ENCODE measurements at places on chromosomes 6 and 20.

DNA sequence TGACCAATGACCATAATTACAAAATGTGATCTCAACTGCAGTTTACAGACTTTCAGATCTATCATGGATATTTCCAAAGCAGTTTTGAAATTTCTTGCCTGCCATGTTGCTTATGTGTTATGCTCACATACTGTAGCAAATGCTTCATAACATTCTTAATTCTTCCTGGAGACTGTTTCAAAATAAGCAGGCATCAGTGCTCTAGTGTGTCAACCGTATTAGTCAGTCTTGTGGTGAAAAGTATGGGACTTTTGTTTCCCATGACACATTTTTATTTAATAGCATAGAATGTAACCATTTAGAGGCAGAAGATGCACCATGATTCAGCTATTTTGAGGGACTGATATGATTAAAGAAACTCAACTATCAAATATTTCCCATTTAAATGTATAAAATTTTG lies 1.7 kb downstream of the POPDC3 start:
- no peak overlapping the region for H3K4me3 ChIP-seq
- DNase-seq, result no peak
- no peak overlapping the region for H3K27ac ChIP-seq

- H3K4me1 ChIP-seq, result peaks cover 7% of the 10 kb centered on the region
- H3K27ac ChIP-seq, result no peak overlapping the region
- H3K36me3 ChIP-seq, result no peaks in the 10 kb centered on the region
- no peak overlapping the region for H3K4me3 ChIP-seq
- H3K27me3 ChIP-seq, result no peaks in the 10 kb centered on the region
- DNase-seq, result no peak
Measured at GRCh38 chr6:42274898-42275297, 57.2 kb upstream of the MRPS10 start.

DNA sequence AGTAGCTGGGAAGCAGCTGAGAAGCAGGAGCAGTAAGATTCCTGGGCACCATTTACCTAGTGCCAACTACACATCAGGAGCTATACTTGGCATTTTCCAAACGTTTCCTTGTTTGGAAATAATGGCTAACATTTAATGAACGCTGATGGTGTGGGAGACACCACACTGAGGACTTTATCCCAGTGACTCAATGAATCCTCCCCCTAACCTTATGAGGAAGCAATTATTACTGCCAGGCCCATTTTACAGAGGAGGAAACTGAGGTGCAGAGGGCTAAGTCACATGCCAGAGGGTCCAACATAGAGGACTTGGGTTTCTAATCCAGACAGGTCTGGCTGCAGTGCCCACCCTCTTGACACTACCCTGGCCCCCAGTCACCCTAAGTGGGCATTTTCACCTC lies 6.1 kb downstream of the PTGIS start:
- peak overlapping the region; percentile 79 for H3K27ac ChIP-seq
- H3K4me1 ChIP-seq, result peaks cover 44% of the 10 kb centered on the region
- no peak for DNase-seq
- H3K4me3 ChIP-seq, result peak overlapping the region; percentile 12
- no peaks in the 10 kb centered on the region for H3K36me3 ChIP-seq

DNA sequence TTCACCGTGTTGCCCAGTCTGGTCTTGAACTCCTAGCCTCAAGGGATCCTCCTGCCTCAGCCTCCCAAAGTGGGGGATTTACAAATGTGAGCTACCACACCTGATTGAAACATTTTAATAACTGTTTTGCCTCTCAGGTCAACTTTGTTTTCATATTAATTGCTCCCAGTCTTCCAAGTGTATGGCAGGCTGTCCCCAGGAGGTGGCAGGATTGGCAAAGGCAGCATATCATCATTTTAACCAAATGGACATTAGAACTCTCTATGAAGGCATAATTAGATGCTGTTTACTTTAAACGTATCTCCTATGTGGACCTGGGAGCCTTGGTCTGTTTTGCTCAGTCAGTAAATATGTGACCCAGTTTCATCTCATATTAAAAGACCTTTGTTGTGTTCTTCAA lies 59.2 kb upstream of the CSE1L start:
- H3K27me3 ChIP-seq, result no peaks in the 10 kb centered on the region
- H3K4me1 ChIP-seq, result peaks cover 22% of the 10 kb centered on the region
- peak; percentile 39 for DNase-seq
- no peak overlapping the region for H3K4me3 ChIP-seq
- H3K36me3 ChIP-seq, result peaks cover 25% of the 10 kb centered on the region
- H3K27ac ChIP-seq, result no peak overlapping the region

GRCh38 chr6:93057584-93057983 lies 361.8 kb downstream of the EPHA7 start:
- no peak overlapping the region for H3K4me3 ChIP-seq
- H3K27me3 ChIP-seq, result no peaks in the 10 kb centered on the region
- no peak for DNase-seq
- H3K36me3 ChIP-seq, result no peaks in the 10 kb centered on the region
- H3K4me1 ChIP-seq, result no peaks in the 10 kb centered on the region
- no peak overlapping the region for H3K27ac ChIP-seq

GRCh38 chr6:72422171-72422570 lies 199.7 kb upstream of the KCNQ5 start:
- DNase-seq, result no peak
- H3K36me3 ChIP-seq, result no peaks in the 10 kb centered on the region
- H3K4me1 ChIP-seq, result no peaks in the 10 kb centered on the region
- no peak overlapping the region for H3K4me3 ChIP-seq
- H3K27me3 ChIP-seq, result peaks cover 8% of the 10 kb centered on the region

DNA sequence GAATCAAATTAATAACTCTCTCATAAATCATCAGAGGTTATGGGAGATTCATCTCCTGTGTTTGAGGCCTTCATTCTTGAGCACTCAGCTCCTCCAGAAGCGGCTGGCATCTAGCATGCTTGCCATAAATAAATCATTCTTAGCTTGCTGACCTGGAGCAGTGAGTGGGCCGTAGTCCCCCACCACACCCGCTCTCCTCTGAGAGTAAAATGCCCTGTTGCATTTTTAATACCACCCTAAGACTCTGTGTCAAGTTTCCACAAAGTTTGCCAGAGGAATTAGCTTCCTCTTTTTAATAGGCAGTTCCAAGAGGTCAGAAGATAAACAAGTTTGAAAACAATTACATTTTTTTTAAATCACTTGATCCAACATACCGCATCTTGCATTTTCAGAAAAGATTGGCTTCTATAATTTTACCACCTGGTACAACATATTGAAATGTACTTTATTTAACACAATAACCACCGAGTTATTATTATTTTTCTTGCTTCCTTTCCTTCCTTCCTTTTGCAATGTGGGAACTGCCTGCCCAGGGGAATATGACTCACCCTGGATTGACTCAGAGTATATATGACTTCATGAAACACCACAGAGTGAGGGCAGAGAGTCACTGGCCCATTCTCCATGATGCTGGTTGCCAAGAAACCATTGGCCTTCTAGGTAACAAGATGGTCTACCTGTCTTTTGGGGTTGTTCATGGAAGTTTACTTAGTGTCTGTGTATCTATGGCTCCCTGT lies 29.4 kb upstream of the CLIC5 start:
- no peak overlapping the region for H3K4me3 ChIP-seq
- no peaks in the 10 kb centered on the region for H3K36me3 ChIP-seq
- H3K27me3 ChIP-seq, result no peaks in the 10 kb centered on the region
- peak; percentile 96 for DNase-seq
- peaks cover 29% of the 10 kb centered on the region for H3K4me1 ChIP-seq

DNA sequence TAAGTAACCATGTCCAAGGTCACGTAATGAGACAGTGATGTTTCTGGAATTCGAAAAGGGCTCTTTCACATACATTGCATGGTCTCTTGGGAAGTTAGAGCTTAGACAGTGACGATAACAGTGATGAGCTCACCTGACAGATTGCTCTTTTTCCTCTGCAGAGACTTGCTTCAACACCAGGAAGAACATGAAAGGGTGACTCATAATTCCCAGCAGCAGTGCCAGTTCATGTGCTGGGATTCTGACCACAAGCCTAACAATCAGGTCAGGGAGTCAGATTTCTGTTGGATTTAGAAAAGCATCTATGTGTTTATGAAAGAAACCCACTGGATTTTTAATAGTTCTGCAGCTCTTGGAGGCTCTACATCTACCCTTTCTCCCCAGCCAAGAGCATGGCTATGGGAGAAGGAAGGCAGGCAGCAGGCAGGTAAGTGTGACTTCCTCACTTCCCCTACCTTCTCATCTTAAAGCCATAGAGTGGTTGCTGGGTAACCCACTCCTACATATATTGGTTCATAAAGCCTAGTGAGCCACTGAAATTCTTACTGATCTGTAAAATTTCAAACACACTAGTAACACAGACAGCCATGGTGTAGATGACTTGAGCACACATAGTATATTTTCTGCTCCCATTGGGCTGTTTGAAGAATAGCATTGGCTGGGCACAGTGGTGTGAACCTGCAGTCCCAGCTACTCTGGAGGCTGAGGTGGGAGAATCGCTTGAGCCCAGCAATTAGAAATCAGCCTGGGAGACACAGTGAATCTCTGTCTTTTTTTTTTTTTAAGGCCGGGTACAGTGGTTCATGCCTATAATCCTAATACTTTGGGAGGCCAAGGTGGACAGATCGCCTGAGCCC lies 44.4 kb upstream of the LOC128125822 start:
- H3K27ac ChIP-seq, result no peak overlapping the region
- no peak overlapping the region for H3K4me3 ChIP-seq
- DNase-seq, result peak; percentile 51
- no peaks in the 10 kb centered on the region for H3K36me3 ChIP-seq
- no peaks in the 10 kb centered on the region for H3K27me3 ChIP-seq

DNA sequence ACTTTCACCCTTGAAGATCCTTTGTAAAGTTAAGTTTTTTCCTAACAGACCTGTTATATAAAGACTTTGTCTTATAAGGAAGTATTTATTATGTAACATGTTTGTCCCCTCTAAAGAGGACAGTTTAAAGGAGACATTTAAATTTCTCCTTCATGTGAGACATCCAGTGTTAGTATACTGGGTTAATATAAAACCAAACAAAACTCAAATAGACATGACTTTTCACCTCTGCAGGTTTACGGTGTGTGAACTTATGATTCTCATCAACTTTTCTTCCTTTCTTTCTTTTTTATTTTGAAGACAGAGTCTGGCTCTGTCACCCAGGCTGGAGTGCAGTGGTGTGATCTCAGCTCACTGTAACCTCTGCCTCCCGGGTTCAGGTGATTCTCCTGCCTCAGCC lies 17.4 kb upstream of the MPC1 start:
- no peak for DNase-seq
- H3K4me1 ChIP-seq, result no peaks in the 10 kb centered on the region
- no peaks in the 10 kb centered on the region for H3K36me3 ChIP-seq
- no peak overlapping the region for H3K4me3 ChIP-seq
- H3K27me3 ChIP-seq, result no peaks in the 10 kb centered on the region
- H3K27ac ChIP-seq, result no peak overlapping the region

GRCh38 chr6:70739534-70739933 lies 71.9 kb downstream of the SMAP1 start:
- no peaks in the 10 kb centered on the region for H3K36me3 ChIP-seq
- H3K27me3 ChIP-seq, result no peaks in the 10 kb centered on the region
- no peak for DNase-seq
- no peak overlapping the region for H3K4me3 ChIP-seq

DNA sequence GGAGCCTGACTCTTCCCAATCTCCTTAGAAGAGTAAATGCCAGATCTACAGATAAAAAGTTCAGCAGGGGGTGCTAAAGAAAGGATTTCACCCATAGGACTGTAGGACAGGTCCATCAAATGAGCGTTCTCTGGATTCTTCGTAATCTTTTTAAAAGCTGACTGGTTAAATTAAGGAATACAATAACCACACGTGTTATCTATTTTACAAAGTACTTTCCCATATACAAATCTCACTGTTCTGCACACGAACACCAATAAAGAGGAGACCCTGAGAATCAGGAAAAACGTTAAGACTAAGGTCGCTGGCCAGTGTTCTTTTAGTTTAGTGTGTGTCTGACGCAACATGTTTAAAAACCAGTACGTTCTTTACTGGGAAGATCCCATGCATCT lies 542 bp downstream of the TUBE1 start:
- no peaks in the 10 kb centered on the region for H3K36me3 ChIP-seq
- peaks cover 8% of the 10 kb centered on the region for H3K4me1 ChIP-seq
- peak; percentile 74 for DNase-seq
- peak overlapping the region; percentile 78 for H3K4me3 ChIP-seq
- peak overlapping the region; percentile 46 for H3K27ac ChIP-seq

DNA sequence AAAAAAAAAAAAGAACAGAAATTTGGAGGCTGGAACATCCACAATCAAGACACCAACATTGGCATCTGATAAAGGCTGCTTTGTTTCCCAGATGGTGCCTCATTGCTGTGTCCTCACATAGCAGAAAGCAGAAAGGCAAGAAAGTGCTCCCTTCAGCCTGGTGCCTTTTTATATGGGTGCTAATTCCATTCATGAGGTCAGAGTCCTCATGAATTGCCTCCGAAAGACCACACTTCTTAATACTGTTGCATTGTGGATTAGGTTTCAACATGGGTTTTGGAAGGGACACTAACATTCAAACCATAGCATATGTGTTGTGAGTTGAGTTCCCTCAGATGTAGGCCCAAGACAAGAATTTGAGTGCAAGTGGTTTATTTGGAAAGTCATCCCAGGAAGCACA lies 8.0 kb upstream of the C20orf202 start:
- H3K4me3 ChIP-seq, result no peak overlapping the region
- H3K27me3 ChIP-seq, result peaks cover 5% of the 10 kb centered on the region
- H3K36me3 ChIP-seq, result no peaks in the 10 kb centered on the region
- H3K27ac ChIP-seq, result no peak overlapping the region

- no peak overlapping the region for H3K4me3 ChIP-seq
- DNase-seq, result no peak
- H3K36me3 ChIP-seq, result no peaks in the 10 kb centered on the region
Measured at GRCh38 chr6:94570581-94570980, 1006.8 kb upstream of the MANEA start.

DNA sequence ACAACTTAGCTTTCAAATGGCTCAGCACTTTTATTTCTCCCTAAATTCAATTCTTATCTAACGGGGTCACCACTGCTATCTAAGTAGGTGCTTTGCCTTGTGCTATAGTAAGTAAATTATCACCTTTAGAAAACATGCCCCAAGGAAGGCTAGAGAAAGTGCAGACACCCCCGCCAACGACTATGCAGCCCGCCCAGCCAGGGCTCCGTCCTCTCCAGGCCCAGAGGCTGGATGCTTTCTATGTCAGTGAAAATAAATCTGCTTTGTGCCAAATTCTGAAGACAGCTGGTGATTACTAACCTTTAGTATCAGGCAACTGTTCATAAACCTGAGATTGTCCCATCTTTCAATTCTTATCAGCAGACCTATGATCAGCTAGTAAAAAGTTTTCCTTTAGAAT lies 14.3 kb downstream of the KIAA0319 start:
- H3K27me3 ChIP-seq, result peaks cover 2% of the 10 kb centered on the region
- H3K4me3 ChIP-seq, result no peak overlapping the region
- H3K36me3 ChIP-seq, result no peaks in the 10 kb centered on the region
- H3K4me1 ChIP-seq, result no peaks in the 10 kb centered on the region

Measured in endothelial cell of umbilical vein (primary cell).